ENCODE measurements at places on chromosomes 7 and 10.

DNA sequence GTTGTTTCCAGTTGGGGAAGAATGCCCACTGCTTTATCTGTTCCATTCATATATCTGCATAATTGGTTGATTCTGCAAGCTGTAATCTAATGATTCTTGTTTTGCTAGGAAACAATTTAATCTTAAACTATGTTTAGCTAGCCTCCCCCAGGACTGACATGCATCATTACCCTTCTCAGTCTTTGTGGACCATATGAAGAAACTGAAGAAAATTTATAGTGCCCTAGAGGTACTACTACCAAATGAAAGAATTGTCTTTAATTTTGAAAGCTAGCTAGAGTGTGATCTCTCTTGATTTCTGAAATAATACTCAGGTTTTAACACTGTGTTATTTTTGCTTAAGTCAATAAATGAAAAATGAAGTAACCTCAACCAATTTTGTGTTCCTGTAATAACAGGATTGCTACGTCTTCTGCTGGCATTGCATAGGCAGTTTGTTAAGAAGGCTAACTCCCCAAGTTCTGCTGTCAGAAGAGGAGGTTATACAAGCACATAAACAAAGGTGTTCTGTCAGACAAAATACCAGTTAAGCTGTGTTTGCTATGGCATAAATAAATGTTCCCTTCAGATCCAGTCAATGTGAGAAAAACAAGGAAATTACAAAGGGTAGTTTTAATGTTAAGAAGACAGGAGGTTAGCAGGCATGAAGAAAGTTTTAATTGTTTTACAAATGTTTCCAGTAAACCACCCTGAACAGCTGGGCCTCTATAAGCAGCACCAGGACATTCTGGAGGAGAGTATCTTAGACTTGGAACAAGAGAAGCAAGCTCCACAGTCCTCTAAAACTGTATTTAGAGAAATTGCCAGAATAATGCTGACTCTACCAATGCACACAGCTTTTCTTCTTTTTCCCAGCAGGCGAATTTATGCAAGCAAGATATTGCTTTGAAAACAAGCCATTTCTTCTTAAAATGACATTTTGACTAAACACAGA, 90.3 kb upstream of the CTTNBP2 start:
- no peak for DNase-seq

DNA sequence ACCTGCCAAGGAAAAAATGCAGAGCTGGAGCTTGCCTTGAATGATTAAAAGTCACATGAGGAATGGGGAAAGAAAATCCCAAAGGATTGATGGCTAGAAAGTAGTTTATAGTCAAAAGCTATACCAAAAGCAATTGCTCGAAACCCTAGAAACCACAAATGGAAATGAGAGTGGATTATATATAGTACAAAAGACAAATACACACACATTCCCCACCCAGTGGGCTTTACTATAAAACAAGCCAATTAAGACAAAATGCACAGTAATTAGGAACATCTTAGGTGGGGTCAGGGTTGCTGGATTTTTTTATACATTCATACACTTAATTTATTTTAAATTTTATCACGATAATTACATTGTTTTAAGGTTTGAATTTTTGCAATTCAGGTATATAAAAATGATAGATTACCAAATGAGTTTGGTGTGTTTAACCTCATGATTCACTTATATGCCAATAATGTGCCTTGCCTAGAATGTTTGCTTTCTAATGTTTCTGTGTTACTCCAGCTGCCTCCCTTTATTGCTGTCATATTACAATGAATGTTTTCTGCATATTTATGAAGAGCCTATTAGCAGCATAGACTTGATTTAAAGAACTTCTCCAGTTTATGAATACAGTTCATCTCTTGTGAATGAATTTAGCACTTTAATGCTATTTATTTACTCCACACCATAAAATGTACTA, 421.3 kb downstream of the EXOC4 start:
- DNase-seq, result no peak

DNA sequence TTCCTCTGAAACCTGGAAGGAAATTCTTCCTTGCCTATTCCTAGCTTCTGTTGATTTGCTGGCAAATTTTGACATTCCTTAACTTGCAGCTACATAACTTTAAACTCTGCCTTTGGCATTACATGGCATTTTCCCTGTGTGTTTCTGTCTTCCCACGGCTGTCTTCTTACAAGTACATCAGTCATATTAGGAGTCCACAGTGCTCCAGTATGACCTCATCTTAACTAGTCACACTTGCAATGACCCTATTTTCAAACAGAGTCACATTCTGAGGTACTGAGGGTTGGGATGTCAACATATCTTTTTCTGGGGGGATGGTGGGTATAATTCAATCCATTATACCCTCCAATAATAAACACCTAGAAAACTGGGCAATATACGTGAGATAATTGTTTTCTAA, 37.4 kb upstream of the EPHB6 start:
- DNase-seq, result no peak

DNA sequence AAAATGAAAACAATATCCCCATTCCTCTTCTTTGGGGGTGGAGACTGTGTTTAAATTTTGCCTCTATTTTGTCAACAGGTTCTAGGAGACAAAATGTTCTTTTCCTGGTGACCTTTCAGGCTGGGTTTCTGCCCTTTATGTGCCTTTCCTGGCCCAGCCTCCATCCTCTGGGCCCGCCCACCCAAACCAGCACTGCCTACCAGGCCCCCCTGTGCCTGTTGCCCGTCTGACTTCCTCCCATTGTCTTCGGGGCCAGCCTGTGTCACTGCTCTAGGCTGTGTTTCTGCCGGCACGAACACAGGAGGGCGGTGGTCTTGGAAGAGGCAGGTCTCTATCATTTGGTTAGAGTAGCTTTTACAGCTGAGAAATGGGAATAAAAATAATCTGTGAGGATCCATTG, 13.9 kb downstream of the TSPAN14 start:
- no peak for DNase-seq

GRCh38 chr7:98186452-98187137, 24.6 kb upstream of the BHLHA15 start:
- no peak for DNase-seq

DNA sequence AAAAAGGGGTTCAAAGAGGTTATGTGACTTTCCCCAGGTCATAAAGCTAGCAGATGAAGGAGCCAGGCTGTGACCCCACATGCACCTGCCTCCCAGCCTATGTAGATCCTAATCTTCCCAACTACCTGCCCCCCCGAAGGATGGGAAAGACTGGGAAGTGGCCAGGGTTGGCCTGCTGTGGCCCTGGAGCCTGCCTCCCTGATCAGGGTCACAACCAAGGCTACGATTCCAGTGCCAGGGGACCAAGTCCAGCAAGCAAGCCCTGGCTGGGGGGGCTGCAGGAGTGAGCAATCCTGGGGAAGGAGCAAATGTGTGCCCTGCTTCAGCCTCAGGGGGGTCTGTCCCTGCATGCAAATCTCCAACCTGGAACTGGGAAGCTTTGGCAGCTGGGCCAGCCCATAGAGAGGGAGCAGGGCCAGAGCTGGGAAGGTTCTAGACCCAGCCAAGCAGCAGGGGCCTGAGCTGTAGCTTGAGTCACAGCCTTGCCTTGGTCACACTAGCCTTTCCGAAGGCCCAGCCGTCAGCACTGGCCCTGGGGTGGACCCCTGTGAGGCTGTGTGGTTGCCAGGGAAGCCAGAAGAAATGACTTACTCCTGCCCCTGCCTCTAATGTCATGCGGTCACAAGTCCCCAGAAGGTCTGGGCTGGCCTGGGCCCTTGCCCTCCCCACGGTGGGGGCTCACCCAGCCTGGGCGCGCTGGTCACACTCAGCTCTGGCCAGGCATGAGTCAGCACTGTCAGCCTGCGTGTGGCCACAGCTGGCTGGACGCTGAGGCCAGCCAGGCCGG, 96.4 kb upstream of the ZMIZ1 start:
- DNase-seq, result peak; percentile 61
